ENCODE measurements at places on chromosomes 3 and 15. TPM values are rescaled to one million over a fixed set of nuclear protein-coding genes. Genes with fewer than 3 reads are reported as not detected.

- DNase-seq: no peak
These were observed 158.7 kb downstream of the GHSR start for GRCh38 chr3:172289583-172289982.

GRCh38 chr3:183592821-183593220 lies 37.3 kb upstream of the KLHL6 start:
- DNase-seq: no peak

The CD86 gene
- not detected for total RNA-seq

DNA sequence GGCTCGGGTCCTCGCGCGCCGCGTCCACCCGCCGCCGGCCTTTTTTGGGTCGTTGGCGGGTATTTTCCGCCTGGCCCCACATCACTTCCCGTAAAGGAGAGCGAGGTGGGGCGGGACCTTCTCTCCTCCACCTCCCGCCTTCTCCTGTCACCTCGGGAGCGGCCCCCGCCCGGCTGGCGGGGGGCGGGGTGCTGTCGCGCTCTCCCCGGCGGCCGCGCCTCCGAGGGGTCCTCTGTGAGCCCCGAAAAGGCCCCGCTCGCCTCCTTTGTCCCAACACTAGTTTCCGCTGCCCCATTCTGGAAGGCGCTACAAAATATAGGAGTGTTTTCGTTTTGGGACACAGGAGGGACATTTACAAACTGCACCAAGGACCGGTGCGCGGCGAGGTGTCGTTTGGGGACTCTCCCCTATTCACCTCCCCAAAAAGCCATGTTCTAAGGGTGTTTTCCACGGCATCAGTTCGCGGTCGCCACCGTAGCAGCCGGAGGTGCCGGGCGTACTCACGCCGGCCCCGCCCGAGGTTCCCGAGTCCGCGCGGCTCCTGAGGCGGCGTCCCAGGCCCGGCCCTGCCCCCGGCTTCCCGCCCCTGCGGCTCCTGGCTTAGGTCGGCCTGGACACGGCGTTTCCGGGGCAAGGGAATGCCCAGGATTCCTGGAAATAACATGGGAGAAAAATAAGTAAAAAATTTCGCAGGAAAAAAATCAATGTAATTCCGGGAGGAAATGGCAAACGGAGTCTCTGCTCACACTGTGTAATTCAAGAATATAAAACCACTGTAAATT lies at the start of gene RAB27A:
Gene RAB27A, minus strand, starts transcription at position 68 of the 782 bp plus-strand sequence. CDS start 54,879 bp downstream, outside the sequence.
- peak; percentile 80 for DNase-seq

DNA sequence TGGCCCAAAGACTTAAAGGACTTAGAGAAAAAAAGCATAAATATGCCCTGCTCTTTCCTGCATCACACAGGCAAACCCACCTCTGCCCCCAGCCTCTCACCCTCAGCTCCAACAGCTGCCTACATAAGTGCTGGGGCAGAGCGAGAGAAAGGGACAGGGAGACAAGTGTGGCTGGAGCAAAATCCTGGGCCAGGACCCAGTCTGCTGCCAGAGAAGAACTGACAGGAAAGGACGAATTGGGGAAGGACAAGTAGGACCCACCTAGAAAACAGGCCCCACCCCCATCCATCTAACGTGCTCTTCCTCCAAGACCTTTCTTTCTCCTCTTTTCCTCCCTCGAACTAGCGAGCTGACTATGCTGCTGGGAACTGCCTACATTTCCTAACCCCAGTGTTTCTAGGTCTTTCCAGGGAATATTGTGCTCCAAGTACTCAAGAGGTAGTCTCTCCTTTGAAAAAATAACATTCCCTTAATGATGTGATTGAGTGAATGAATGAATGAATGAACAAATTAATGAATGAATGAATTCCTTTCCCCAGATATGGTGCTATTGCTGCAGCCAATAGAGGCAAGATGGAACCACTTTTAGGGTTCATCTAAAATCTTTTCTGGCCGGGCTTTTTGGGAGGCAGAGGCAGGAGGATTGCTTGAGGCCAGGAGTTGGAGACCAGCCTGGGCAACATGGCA lies 18.4 kb downstream of the IGDCC4 start:
- DNase-seq: no peak

DNA sequence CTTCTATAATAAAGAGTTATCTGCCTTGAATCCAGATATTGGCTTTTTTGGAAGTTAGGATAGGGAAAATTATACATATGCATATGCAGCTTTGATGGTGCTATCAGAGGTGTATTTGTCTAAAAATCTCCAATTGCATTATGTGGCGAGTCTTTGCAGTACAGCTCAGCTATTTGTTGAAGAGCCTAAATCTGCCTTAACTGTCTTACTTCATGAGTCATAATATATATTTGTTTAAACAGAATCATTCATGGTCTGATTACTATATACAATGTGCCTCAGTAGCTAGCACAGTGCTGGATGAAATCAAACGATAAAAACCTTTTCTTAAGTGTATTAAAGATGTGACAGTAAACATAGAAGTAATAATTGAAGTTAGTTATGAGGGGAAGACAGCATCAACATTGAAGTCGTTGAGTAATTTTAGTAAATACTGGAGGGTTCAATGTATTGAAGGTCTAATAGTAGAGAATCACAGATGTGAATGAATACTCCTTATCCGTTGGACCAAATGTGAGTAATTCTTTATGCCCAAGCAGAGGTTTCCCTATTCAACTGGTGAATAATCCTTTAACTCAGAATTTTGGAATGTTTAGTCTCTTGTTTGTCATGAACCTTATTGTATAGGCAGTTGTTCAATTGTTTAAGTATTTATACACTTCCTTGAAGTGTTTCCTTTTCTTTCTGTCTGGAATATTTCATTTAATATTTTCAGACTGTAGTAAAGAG lies 74.8 kb upstream of the NAALADL2 start:
- peak; percentile 18 for DNase-seq

The RPL14 gene
- total RNA-seq: 971 TPM

The C3orf52 gene
- 21.5 TPM for total RNA-seq

GRCh38 chr3:157713101-157713500 lies 209.9 kb upstream of the VEPH1 start:
- DNase-seq: no peak

The LRRC31 gene
- total RNA-seq: not detected

DNA sequence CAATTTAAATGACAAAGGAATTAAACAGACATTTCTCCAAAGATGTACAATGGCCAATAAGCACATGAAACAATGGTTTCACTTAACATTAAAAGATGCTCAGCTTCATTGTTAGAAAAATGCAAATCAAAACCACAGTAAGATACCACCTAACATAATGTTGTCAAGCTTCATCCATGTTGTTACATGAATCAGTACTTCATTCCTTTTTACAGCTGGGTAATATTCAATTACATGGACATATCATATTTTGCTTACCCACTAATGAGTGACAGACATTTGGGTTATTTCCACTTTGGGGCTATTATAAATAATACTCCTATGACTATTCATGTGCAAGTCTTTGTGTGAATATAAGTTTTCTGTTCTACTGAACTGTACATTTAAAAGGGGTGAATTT lies 7.8 kb downstream of the SLC41A3 start:
- no peak for DNase-seq

The FGD5 gene
- total RNA-seq: not detected

- DNase-seq: no peak
These were observed 107.9 kb downstream of the ATG7 start for GRCh38 chr3:11379824-11380701.

DNA sequence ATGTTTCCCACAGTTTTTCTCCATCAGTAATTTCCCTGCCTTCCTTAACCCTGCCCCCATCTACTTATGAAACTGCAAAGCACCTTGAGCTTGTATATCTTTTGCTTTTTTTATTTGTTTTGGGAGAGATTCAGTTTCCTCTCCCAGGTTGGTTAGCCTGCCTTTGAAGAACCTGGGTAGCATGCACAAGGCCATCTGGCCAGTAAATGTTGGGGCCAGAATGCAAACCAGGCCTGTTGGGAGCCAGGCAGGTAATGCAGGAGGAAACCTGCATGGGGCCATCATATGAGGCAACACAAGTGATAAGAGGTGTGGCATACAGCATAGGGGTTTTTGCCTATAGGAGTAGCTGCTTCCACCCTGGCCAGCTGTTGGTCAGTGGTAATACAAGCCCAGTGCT lies 17.7 kb downstream of the SYNPR start:
- no peak for DNase-seq

The HTR3E gene
- not detected for total RNA-seq

- DNase-seq: no peak
These were observed 98.7 kb downstream of the KCNMB2 start for GRCh38 chr3:178634975-178635374.

The GOLGA8S gene
- total RNA-seq: not detected

The PRICKLE2 gene
- total RNA-seq: 7.6 TPM

The BOC gene
- total RNA-seq: 15.3 TPM

The ZIC4 gene
- total RNA-seq: not detected

The BNC1 gene
- 18.1 TPM for total RNA-seq

DNA sequence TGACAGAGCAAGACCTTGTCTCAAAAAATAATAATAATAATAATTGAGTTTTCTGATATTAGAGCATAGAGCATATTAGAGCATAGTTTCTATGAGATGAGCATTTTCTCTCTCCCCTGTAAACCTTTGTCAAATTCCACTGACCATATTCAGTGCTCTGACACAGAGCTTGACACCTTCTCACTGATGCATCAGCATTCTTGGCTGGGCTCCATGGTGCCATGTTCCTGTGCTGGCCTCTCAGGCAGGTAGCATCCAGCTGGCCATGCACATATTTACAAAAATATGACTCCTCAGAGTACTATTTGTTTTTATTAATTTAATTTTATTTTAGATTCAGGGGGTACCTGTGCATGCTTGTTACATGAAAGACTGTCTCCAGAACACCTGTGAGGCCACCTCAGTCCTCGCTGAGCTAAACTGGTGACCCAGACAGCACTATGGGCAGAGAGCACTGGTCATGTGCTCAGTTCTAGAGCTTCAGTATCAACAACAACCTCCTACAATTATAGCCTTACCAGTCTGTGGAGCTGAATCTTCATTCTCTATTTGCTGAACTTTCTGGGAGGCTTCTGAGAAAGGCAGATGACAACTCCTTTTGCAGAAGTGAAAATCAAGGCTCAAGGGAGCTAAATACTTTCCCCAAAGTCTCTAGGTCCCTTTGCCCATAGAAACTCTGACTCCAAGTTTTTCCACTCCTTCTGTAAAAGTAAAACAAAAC lies 21.6 kb upstream of the SLC28A2 start:
- DNase-seq: no peak

DNA sequence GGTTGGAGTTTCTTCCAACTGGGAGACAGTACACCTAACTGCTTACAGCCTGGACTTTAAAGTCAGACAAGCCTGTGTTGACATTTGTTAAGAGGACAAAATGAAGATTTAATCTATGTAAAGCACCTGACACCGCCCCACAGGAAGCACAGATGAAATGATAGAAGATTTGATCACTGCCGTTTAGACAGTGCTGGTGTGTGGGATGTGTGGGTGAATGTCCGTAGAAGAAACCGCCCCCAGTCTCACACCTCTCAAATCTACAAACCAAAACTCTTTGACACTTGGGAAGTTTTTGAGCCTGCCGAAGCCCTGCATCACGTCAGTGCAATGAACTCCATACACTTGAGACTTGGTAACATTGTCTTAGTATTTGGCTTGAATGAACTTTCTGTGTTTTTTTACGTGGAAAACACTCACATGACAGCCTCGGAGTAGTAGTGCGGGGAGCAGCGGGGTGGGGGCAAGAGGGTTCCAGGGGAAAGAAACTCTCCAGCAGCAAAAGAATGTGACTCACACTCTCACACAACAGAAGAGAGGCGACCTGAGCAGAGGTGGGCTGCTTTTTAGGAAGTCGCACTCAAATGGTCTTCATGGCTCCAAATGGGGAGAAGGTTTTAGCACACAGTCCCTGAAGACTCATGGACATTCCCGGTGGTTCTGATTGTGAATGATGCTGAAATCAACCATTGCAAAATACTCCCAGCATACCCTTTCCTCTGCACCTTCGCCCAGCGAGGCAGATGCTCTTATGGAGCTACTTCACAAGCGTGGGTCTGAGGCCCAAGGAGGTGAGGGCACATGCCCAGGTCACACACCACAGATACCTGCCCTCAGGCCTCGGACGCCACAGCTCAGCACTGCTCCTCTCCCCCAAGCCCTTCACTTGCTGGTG lies 79.2 kb downstream of the SRGAP3 start:
- DNase-seq: no peak

Measured in HT1080 (cell line).